Activated CD4-positive, alpha-beta memory T cell treated with anti-CD3 and anti-CD28 coated beads, Interleukin-2, amount 10 ng/mL, durations not matched to agents 7 days and 5 days (primary cell): ENCODE measurements at places on chromosomes 4 and X.

GRCh38 chrX:112012360-112012759 is 70.2 kb downstream of the TRPC5 start:
- DNase-seq, result no peak

DNA sequence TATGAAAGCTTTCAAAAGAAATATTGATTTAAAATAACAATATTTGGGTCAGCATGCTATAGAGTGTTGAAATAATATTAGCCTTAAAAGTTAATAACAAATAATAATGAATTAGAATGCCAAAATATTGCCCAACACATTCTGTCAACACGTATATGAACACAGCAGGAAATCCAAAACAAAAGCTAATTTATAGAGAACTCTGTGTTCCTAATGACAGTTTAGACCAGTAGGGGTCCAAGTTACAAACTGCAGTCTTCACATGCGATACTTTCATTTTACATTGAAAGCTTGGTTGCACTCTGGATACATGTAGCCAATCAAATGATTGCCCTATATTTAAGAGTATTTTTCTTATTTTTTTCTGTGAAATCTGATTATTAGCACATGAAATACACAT is 274.4 kb downstream of the DCTD start:
- DNase-seq, result no peak

GRCh38 chrX:143570782-143571181 is 53.5 kb upstream of the SPANXN3 start:
- DNase-seq, result no peak

- DNase-seq, result no peak
Measured at GRCh38 chrX:25084446-25084845, 68.7 kb upstream of the ARX start.

GRCh38 chr4:86443495-86443894 is 83.6 kb upstream of the MAPK10 start:
- no peak for DNase-seq

- DNase-seq, result no peak
Measured at GRCh38 chr4:184396570-184397515, 77.5 kb downstream of the IRF2 start.

GRCh38 chr4:123479944-123480343 is 83.3 kb downstream of the SPRY1 start:
- DNase-seq, result no peak

DNA sequence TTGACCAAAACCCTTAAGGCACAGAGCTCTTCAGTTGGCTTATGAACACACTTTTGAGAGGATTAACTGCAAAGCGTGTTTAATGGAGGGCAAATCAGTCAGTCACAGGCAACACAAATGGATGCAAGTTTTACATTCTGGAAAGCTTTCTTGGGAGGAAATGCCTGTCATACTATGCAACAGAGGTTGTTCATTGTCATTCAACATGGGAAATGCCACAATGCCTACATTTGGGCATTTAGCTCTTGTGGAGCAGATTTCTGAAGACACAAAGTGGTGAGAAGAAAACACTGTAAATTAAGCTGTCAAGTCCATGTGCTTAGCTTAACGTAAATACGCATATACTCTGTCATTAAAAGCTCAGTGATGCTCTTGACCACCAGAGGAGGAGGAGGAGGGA is 41.1 kb downstream of the CBLL2 start:
- no peak for DNase-seq

- no peak for DNase-seq
Measured at GRCh38 chr4:168569066-168569930, 72.4 kb downstream of the PALLD start.

DNA sequence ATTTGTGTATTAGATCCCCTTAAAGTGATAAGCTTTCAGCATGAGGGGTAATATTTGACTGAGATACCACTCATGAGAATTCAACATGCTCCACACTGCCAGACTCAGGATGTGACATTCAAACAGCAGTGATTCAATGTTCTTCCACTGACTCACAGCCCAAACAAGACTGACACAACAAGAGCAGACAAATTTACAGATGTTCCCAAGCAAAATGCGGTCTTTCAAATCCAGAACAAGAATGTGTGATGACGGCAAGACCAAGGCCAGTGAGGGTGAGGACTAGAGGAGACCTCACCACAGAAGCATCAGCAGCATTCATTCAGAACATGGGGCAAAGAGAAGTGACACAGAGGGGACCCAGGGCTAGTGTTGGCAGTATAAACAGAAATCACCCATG is 99.3 kb upstream of the GRIA3 start:
- no peak for DNase-seq

DNA sequence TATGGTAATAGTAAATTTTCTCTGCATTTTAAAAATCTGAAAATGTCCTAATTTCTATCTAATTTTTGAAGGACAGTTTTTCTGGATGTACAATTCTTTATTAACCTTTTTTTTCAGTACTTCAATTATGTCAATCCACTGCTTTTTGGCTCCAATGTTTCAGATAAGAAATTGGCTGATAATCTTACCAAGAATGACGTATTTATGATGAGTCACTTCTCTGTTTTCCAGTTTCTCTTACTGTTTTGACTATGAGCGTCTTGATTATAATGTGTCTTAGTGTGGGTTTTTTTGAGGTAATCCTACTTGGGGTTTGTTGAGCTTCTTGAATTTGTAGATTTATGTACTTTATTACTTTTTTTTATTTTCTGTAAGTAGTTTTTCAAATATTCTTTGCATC is 47.2 kb downstream of the UGT2B11 start:
- no peak for DNase-seq

- no peak for DNase-seq
Measured at GRCh38 chr4:86963697-86964096, 28.9 kb downstream of the AFF1 start.

- DNase-seq, result no peak
Measured at GRCh38 chrX:150028692-150029091, 90.4 kb upstream of the EOLA2 start.

- DNase-seq, result no peak
Measured at GRCh38 chr4:125459531-125459930, 144.8 kb downstream of the FAT4 start.

DNA sequence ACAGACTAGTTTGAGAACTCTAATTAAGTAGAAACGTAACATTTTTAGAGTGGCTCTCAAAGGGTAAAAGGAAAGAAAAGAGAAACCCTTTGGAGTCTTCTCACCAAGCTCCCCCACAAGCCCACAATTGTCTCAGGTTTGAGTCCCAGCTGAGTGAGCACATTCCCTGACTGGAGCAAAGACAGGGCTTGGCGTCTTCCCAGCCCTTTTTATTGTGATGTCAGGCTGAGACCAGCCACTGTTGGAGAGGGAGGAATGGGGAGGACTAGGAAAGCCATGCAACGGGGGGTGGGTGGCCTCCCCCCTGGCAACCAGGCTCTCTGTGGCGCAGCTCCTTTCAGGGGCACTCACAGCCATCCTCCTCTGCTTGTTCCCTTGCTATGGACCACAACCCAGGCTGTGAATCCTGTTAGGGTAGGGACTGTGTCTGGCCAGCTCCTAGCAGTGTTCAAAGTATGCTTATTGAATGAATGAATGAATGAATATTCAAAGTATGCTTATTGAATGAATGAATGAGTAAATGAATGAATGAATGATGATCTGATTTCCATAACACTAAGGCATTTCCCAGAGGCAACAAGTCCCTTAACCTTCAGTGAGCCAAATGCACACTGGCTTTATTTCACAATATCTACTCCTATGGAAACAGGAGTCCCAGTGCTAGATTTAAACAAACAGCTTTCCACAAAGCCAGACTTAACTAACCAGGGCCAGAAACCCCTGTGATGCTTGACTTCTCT is 413.3 kb downstream of the MID1IP1 start:
- no peak for DNase-seq

- DNase-seq, result no peak
Measured at GRCh38 chr4:73721909-73722308, 18.5 kb upstream of the CXCL8 start.

- no peak for DNase-seq
Measured at GRCh38 chr4:54475546-54475945, 182.2 kb upstream of the KIT start.

- no peak for DNase-seq
Measured at GRCh38 chrX:149453906-149454822, 50.9 kb downstream of the IDS start.

- no peak for DNase-seq
Measured at GRCh38 chr4:156958276-156959074, 13.1 kb downstream of the PDGFC start.

- no peak for DNase-seq
Measured at GRCh38 chr4:4490041-4490440, 51.8 kb downstream of the STX18 start.

DNA sequence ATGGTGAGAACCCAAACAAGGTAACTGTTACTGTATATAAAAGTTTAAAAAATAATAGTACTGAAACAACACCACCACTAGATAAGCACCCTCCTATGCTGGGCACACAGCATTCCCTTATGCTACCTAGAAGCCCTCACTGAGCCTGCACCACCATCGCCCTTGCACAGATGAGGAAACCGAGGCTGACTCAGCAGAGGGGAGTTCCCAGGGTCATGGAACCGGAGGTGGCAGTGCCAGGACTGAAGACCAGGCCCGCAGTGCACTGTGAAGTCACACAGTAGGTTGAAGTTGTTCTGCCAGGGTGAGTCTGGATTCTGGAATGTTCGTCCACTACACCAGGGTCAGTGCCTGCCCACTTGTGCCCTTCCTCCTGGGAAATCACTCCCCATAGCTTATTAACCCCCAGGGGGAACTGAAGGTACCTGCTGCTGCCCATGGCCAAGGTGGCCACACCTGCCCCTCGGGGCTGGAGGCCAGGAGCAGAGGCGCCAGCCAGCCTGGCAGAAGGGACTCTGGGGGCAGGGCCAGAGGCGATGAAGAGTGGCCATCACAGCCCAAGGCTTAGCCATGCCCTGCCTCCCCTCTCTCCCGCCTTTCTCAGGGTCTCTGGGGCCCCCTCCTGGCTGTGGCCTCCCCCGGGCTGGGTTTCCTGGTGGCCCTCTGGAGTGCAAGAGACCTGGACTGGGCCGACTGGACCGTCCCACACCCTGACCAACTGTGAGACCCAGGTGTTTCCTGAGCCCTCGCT is 15.1 kb upstream of the ABLIM2 start:
- DNase-seq, result no peak

DNA sequence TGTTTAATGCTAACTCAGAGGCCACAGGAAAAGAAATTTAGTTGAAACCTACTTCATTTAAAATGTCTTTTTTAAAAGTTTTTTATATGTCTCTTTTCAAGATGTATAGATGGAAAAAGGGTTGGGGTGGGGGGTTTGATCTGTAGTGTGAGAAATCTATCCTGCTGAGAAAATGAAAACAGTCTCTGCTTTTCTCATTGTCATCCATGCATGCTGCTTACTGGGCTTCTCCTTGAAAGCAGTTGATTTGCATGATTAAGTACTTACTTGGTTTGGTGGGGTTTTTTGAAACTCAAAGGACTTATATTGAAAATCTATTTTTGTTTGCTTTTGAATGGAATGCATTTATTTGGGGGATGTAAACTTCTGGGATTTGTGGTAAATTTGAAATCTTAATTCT is 313.6 kb upstream of the DKK2 start:
- DNase-seq, result no peak

- DNase-seq, result no peak
Measured at GRCh38 chr4:152188801-152189200, 347.1 kb downstream of the FBXW7 start.

- DNase-seq, result no peak
Measured at GRCh38 chr4:147326591-147326990, 154.3 kb upstream of the EDNRA start.

- DNase-seq, result no peak
Measured at GRCh38 chr4:89136525-89136924, 25.2 kb downstream of the TIGD2 start.

GRCh38 chr4:170234800-170235199 is 145.0 kb upstream of the AADAT start:
- DNase-seq, result no peak

DNA sequence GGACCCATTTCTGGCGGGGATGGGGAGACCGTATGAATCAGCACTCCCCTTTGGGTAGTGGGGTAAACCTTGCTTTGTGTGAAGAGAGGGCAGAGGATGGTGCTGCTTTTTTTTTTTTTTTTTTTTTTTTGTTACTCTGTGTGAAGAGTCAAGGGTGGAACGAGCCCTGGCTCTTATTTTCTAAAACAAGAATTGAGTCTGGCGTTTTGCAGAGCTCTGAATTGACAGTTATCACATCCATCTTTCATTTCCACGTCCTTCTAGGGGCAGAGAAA is 1.2 kb downstream of the SLAIN2 start:
- no peak for DNase-seq

GRCh38 chr4:19969492-19969891 is 282.2 kb upstream of the SLIT2 start:
- no peak for DNase-seq

DNA sequence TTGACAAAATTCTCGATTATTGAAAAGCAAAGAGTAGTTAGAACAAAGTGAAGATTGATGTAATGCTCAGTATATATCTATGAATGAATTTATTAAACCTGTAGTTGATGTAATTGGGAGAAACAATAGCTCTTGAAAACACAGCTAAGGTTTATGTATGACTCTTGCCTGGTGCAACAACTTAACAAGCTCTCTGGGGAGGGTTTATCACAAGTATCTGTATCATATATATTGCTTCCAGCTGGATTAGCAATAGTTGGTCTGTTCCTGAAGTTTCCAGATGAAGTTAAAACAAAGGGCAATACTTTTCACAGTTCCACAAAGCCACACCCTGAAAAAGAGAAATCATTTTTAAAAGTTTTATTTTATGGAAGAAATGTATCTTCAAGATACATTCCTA is 91.4 kb downstream of the ARSJ start:
- DNase-seq, result no peak

DNA sequence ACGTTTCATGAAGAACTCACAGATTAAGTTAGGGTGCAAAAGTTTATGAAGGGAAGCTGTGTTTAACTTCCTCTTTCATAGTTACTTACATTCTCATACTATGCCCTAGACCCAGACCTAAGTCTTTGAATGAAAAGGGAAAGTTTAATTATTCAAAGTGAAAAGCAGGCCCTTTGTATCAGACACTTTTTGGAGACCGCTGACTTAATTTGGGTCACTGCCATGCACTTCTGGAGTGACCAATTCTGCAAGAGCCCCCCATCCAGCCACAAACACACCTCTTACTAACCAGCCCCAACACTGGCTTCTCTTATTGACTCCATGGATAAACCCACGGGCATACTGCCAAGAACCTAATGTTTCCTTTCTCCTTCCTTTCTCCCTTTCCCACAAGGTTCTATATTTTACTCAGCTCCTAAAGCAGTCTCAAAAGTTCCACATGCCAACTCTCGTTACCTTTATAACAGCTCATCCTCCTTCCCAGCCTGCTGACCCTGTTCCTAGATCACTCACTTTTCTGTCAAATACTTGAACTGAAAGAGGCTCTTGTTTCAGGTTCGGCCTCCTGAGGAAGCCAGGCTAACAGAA is 34.5 kb downstream of the ABCE1 start:
- no peak for DNase-seq

- no peak for DNase-seq
Measured at GRCh38 chr4:957581-958313, 15.6 kb downstream of the DGKQ start.

DNA sequence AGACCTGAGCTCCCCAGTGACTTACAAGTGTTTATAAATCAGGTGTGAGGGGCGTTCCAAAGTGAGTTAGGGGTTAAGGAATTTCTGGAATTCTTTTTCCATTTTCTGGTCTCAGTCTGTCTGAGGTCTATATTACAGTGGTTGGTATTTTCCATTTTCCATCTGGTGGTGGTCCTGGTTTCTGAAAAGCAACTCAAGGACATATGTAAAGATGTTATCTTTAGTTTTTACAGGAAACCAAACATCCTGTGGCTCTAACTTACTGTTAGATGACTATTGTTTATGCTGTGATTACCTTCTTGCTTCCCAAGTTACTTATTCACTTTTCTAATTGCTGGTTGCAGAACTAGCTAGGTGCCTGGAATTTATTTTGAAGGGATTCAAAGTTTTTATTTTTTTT is 53.5 kb upstream of the IL21 start:
- DNase-seq, result no peak
